Gastrocnemius medialis (tissue), 4 donors: ENCODE measurements at places on chromosomes 3 and 15. TPM values are rescaled to one million over a fixed set of nuclear protein-coding genes. Genes with fewer than 3 reads are reported as not detected.

The LDHAL6B gene
- total RNA-seq, result not detected

The ACP3 gene
- total RNA-seq, result 0.22 TPM

GRCh38 chr15:61393524-61393923 lies 164.4 kb upstream of the RORA start:
- no peaks in the 10 kb centered on the region for H3K27me3 ChIP-seq
- H3K27ac ChIP-seq, result peak overlapping the region; percentile 77
- no peaks in the 10 kb centered on the region for H3K36me3 ChIP-seq
- H3K4me3 ChIP-seq, result peak overlapping the region; percentile 27
- peaks cover 20% of the 10 kb centered on the region for H3K4me1 ChIP-seq
- no peak for DNase-seq

- H3K36me3 ChIP-seq, result no peaks in the 10 kb centered on the region
- H3K27me3 ChIP-seq, result peaks cover 11% of the 10 kb centered on the region
- no peaks in the 10 kb centered on the region for H3K4me1 ChIP-seq
- H3K4me3 ChIP-seq, result no peak within 1 kb of the TSS
- DNase-seq, result no peak
Observed at GRCh38 chr3:195811756-195812155, at the start of gene MUC4. Gene MUC4, minus strand, starts transcription at chr3:195811929. Its CDS starts 112 bp downstream, at chr3:195811817.

DNA sequence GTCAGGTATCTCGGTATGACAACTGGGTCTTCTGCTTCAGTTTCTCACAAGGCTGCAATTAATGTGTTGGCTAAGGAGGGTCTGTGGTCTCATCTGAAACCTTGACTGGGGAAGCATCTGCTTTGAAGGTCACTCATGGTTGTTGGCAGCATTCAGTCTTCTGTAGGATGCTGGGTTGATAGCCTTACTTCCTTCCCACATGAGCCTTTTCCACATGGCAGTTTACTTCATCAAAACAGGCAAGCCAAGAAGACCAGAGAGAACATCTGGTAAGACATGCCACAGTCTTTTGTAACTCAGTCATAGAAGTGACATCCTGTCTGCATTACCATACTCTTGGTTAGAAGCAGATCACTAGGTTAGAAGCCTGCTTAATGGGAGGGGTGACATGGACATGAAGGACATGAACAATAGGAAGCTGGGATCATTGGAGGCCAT lies 49.5 kb downstream of the CMC1 start:
- DNase-seq, result no peak
- no peaks in the 10 kb centered on the region for H3K27me3 ChIP-seq
- H3K27ac ChIP-seq, result no peak overlapping the region
- no peak overlapping the region for H3K4me3 ChIP-seq
- no peaks in the 10 kb centered on the region for H3K36me3 ChIP-seq
- no peaks in the 10 kb centered on the region for H3K4me1 ChIP-seq

- no peak overlapping the region for H3K27ac ChIP-seq
- H3K4me3 ChIP-seq, result no peak overlapping the region
- no peaks in the 10 kb centered on the region for H3K36me3 ChIP-seq
- DNase-seq, result no peak
Observed at GRCh38 chr3:157906627-157907026, 199.6 kb downstream of the SHOX2 start.

DNA sequence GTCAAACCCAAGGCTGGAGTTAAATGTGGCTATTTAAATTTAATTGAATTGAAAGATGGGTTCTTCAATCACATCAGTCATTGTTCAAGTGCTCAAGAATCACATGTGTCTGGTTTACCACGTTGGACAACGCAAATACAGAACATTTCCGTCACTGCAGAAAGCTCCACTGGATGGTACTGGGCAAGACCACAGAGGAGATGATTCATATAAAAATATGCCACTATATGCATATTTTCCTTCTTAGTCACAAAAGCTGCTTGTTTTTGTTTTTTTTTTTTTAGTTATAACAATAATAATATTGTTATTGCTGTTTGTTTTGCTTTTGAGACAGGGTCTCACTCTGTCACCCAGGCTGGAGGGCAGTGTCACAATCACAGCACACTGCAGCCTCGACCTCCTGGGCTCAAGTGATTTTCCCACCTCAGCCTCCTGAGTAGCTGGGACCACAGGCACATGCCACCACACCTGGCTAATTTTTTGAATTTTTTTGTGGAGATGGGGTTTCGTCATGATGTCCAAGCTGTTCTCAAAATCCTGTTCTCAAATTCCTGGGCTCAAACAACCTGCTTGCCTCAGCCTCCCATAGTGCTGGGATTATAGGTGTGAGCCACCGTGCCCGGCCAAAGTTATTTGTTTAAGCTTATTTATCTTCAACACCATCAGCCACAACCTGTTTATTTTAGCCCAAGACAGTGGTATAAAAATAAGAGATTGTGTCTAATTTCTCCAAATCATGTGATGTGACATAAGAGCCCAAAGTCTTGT lies 19.4 kb downstream of the RTP3 start:
- H3K4me3 ChIP-seq, result no peak overlapping the region
- no peak for DNase-seq
- no peak overlapping the region for H3K27ac ChIP-seq
- no peaks in the 10 kb centered on the region for H3K27me3 ChIP-seq

GRCh38 chr3:135918600-135918999 lies 46.9 kb upstream of the PPP2R3A start:
- no peaks in the 10 kb centered on the region for H3K4me1 ChIP-seq
- H3K4me3 ChIP-seq, result no peak overlapping the region
- no peak overlapping the region for H3K27ac ChIP-seq

- DNase-seq, result no peak
- H3K36me3 ChIP-seq, result peaks cover 36% of the 10 kb centered on the region
- H3K4me1 ChIP-seq, result no peaks in the 10 kb centered on the region
- no peak overlapping the region for H3K4me3 ChIP-seq
- no peak overlapping the region for H3K27ac ChIP-seq
- no peaks in the 10 kb centered on the region for H3K27me3 ChIP-seq
Observed at GRCh38 chr3:38119248-38119544, 17.7 kb downstream of the ACAA1 start.

GRCh38 chr3:189148081-189148507 lies 23.7 kb upstream of the TPRG1 start:
- H3K4me3 ChIP-seq, result no peak overlapping the region
- H3K27me3 ChIP-seq, result no peaks in the 10 kb centered on the region
- H3K36me3 ChIP-seq, result no peaks in the 10 kb centered on the region
- H3K27ac ChIP-seq, result no peak overlapping the region

GRCh38 chr3:133956982-133957381 lies 61.3 kb upstream of the RAB6B start:
- no peaks in the 10 kb centered on the region for H3K36me3 ChIP-seq
- no peak overlapping the region for H3K27ac ChIP-seq
- DNase-seq, result no peak
- no peaks in the 10 kb centered on the region for H3K27me3 ChIP-seq
